Stimulated activated CD4-positive, alpha-beta T cell treated with anti-CD3 and anti-CD28 coated beads, Interleukin-15, amount 100 ng/mL, for 1 hour (primary cell): ENCODE measurements at places on chromosomes 1 and 21.

- DNase-seq, result no peak
Observed at GRCh38 chr1:228018961-228019721, 12.3 kb downstream of the WNT3A start.

DNA sequence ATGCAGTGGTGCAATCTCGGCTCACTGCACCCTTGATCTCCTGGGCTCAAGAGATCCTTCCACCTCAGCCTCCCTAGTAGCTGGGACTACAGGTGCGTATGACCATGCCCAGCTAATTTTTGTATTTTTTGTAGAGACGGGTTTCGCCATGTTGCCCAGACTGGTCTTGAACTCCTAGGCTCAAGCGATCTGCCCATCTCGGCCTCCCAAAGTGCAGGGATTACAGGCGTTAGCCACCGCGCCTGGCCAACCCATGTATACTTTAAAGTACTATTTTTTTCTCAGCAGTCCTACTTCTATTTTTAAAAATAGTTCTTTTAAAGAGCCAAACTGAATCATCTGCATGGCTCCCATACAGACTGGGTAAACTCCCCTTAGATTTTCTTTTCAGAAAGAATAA lies 3.5 kb downstream of the STK40 start:
- no peak for DNase-seq

DNA sequence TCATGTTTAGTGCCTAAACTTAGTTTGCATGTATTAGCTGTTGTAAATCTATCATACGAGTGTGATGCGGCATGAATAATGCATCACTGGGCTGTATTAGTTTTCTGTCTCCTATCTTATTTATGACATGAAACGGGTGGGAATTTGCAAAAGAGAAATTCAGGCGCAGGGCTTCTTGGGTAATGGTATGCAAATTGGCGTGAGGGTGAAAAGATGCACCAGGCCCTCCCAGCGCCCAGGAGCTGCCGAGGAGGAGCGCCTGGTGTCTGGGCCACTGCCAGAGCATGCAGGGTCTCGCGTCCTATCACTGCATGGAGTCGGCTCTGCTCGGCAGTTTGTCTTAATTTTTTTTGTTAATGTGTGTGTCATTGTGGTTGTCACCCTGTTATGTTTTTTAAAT lies 82.9 kb upstream of the ACTL8 start:
- no peak for DNase-seq

GRCh38 chr1:227323171-227323966 lies 5.1 kb upstream of the CDC42BPA start:
- no peak for DNase-seq

DNA sequence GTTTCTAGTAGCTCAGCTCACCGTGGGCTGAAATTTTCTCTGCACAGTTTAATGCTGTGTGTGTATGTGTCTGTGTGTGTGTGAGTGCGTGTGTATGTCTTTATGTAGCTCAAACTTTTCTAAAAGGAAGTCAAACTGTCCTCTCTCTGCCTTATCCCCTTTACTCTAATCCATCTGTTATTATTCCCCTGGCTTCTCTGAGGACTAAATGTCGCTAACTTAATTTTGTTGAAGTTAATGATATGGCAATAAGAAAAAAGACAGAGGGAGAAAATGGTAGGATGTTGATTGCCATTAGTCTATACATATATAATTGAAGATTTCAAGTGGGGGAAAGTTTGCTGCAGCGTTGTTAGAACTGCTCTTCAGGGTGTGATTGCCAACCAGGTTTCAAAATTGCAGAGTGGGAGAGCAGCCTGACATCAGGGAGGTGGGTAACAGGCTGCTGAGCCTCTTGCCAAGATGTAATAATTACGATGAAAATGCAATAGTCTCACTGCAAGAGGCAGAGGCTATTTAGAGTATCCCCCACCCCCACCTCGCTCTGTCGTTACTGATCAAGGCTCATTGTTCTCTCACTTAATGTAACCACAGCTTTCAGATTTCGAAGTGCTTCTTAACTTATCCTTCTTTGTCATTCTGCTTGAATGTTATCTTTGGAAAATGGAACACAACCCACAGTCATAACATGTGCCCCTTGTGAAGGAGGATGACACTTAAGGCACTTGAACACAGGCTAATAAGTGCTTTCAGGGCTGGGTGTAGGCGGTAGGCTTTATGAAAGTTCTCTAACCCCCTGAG lies 559.0 kb upstream of the PLXNA2 start:
- DNase-seq, result no peak

- DNase-seq, result no peak
Observed at GRCh38 chr1:205072881-205073280, 11.4 kb downstream of the TMEM81 start.

GRCh38 chr1:203704120-203704519 lies 60.9 kb upstream of the LAX1 start:
- no peak for DNase-seq

- no peak for DNase-seq
Observed at GRCh38 chr1:230277201-230278025, 148.7 kb downstream of the PGBD5 start.

DNA sequence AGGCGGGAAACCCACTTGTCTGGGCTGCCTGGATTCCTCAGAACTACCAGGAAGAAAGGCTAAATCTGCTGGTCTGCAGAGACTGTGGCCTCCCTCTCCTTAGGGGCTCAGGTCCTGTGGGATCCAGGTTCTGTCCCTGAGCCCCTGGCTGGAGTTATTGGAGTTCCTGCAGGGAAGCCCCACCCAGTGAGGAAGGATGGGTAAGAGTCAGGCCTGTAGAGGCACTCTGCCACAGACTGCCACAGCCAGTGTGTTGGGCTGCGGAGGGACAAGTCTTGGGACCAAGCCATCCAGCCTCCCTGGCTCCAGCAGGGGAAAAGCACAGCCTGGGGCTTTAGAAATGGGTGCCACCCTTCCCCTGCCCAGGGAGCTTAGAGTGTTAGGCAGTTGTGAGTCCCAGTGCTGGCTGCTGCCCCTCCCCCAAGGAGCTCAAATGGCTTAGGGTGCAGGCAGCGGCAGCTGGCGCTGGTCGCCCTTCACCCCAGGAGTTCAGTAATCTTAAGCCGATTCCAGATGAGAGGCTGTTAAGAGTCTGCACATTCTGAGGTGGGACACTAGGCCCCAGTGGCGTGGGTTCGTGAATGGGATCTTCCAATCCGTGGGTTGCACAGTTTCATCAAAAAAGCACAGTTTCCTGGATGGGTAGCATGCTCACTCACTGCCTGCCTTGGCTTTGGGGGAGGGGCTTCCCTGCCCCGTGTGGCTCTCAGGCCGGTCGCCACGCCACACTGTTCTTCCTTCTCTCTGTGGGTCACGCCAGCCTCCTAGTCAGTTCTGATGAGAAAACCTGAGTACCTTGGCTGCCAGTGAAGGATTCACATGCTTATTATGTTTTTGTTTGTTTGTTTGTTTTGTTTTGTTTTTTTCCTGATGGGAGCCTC lies 57.6 kb upstream of the FMO3 start:
- DNase-seq, result no peak

- no peak for DNase-seq
Observed at GRCh38 chr1:94843430-94843829, 23.3 kb downstream of the SLC44A3 start.

GRCh38 chr1:202129453-202130296 lies 7.0 kb downstream of the GPR37L1 start:
- no peak for DNase-seq
